Activated CD4-positive, alpha-beta T cell treated with anti-CD3 and anti-CD28 coated beads, Interleukin-2, amount 50 U/mL, for 48 hours (primary cell): ENCODE measurements at places on chromosomes 11 and 22.

DNA sequence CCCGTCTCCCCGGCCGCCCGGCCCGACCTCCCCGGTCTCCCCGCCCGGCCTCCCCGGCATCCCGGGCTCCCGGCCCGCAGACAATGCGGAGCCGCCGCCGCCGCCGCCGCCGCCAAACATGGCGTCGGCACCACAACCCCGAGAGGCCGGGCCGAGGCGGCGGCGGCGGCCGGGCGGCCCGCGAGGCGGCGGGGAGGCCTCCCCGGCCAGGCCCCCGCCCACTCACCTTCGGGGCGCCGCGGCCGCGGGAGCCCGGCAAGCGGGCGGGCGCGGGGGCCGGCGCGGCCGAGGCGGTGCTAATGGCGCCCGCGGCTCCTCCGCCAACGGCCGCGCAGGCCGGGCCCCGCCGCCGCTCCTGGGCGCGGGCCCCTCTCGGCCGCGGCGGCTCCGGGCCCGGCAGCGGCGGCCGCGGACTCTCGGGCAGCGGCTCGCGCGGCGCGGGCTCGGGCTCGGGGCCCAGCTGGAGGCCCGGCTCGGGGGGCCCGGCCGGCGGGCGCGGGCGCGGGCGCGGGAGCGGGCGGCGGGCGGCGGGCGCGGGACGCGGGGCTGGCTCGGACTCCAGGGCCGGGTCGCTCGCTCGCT lies 311 bp downstream of the BRD1 start:
- no peak for DNase-seq

DNA sequence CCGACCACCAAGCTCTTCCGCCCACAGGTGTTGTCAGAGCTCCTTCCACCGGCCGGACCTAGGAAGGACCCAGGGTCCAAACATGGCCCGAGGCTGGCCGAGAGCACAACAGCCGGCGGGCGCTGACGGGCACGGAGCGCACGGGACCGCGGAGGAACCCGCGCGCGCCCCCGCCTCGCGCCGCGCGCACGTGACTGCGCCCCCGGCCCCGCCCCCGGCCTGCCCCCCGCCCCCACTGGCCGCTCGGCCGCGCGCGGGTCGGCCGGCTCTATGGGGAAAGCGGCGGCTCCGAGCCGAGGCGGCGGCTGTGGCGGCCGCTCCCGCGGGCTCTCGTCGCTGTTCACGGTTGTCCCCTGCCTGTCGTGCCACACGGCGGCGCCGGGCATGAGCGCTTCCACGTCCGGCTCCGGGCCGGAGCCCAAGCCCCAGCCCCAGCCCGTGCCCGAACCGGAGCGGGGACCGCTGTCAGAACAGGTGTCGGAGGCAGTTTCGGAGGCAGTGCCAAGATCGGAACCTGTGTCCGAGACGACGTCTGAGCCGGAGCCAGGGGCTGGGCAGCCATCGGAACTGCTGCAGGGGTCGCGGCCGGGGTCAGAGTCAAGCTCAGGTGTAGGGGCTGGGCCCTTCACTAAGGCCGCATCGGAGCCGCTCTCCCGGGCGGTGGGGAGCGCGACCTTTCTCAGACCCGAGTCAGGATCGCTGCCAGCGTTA lies at the start of gene OSBP2:
Gene OSBP2, plus strand, starts transcription at position 235 of the 711 bp plus-strand sequence. Its CDS starts 36 bp downstream, at position 271.
- DNase-seq, result peak; percentile 40

DNA sequence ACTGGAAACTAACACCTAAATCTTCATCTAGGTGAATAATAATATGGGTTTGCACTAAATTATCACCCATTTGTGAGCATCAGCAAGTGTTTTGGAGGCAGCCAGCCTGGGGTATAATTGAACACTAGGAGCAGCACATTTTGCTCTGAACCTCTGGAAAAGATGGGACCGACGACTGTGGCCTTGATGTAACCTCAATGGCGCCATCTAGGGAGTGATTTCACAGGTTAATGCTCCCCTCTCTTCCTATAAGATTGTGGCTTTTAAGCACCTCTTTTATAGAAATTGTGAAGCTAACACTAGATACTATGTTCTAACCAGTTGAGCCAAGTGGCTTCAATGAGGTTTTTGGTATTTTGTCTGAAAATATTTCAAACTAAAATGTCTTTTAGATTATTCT lies 203.7 kb downstream of the NELL1 start:
- no peak for DNase-seq

DNA sequence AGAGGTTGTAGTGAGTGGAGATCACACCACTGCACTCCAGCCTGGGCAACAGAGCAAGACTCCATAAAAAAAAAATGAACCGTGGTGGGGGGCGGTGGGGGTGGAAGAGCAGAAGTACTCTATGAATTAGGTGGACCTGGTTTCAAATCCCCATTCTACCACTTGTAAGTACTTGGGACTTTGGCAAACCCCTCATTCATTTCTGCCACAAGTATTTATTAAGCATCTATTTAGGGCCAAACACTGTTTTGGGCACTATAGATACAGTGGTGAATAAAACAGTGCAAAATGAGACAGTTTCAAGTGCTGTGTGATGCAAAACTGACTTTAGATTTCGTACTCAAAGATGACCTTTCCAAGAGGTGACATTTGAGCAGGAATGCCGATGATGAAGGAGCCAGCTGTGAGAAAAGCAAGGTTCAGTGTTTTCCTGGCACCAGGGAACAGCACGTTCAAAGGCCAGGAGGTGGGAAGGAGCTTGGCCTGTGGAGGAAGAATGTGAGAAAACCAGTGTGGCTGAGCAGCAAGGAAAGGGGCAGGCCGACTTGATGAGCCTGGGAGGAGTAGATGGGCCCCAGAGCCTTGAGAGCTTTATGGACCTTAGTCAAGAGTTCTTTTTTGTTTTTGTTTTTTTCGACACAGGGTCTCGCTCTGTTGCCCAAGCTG lies 1.4 kb upstream of the TMEM134 start:
- no peak for DNase-seq

- no peak for DNase-seq
Measured at GRCh38 chr11:77038029-77038824, 4.0 kb downstream of the B3GNT6 start.

- DNase-seq, result no peak
Measured at GRCh38 chr11:117691218-117691514, 105.8 kb downstream of the DSCAML1 start.

- DNase-seq, result no peak
Measured at GRCh38 chr11:120200677-120201076, 10.2 kb upstream of the OAF start.

GRCh38 chr22:42462016-42462415 lies 29.8 kb upstream of the NFAM1 start:
- DNase-seq, result no peak

DNA sequence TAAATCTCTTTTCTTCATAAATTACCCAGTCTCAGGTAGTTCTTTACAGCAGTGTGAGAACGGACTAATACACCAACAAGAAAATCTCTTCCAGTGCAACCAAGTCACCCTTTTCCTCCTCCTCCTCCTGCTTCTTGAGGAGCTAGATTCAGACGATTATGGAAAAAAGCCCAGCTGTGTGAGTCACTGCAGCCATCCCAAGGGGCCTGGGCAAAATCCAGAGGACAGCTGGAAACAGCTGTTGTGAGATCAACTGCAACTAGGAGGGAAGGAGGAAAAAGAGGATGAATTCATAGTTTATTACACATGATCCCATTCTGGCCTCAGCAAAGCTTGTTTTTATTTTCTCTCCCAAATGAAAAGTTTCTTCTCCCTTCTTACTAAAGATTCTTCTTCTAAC lies 32.9 kb downstream of the RBFOX2 start:
- DNase-seq, result no peak

DNA sequence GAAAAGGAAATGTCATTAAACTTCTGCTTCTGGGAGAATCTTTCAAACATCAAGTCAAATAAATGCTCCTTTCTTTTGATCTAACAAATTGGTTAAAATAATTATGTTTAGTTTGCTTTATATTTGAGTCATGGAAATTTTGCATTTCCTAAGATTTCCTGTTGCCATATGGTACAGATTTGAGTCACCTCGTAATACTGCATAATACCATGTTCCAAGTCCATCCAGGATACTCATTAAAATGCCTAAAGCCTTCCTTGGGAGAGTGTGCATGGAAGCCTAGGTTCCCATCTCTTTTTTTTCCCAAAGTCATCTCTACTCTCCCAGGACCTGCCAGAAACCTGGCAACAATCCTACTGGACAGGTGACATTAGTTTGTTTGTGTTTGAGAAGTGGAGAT lies 4.2 kb downstream of the OR9I1 start:
- DNase-seq, result no peak

DNA sequence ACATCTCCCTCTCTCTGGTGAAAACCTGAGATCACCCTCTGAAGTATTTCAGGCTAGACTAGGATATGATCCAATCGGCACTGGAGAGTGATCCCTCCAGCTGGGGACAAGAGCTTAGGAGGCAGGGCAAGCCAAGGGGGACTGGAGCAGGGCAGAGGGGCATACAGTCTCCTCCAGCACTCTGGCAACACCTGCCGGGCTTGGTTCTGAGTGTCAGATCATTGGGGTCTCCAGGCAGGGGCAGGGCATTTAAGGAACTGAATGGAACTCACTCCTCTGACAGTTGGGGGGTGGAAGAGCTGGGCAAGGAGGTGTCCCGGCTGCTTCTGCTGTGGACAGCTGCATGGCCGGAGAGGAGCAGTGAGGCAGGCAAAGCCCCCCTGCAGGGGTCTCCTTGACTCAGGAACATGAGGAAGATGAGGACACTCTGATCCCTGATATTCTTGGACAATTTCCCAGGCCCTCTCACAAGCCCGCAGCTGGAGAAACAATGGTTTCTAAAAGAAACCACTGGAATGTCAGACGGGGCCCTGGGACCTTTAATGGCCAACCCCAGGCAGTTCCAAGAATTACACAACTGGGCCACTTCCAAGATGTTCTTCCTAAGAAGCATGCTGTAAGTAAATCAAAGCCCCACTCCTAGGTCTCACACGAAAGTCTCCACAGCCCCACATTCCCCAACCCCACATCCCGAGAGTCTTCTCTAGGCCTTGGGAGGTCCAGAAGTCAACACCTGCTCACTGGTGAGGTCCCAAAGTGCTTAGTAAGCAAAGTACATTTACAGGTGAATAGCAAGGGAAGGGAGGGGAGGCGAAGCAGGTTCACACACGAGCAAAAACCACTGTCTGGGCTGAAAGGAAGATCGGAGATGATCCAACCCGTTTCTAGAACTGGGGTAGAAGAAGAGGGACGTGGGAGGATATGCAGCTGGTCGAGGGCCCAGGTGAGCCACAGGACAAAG lies 1.2 kb upstream of the CCDC86 start:
- DNase-seq, result no peak
